ENCODE measurements at places on chromosomes 6 and 20.

DNA sequence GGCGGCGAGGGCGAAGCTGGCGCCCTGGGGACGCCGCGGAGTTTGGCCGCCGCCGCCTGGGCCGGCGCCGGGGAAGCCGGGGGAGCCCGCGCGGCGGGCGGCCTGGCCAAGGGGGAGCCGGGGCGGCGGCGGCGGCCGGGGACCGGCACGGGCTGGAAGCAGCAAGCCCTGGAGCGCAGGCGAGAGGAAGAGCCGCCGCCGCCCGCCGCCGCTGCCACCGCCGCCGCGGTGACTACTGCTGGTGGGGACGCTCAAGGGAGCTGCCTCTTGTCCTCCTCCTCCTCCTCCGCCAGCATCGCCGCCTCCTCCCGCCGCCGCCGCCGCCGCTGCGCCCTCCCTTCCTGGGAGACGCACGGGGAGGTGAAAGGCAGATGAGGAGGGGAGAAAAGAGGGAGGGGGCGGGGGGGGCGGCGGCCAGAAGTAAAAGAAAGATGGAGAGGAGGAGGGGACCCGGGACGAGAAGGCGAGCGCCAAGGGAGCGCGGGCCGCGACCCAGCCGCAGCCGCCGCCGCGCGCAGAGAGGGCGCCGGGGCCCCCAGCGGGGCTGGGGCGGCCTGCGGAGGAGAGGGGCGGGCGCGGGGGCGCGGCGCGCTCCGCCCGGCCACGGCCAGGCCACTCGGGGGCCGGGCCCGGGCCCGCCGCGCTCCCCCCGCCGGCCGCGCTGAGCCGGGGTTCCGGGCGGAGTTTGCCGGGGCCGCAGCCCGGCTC lies 846 bp downstream of the PDE10A start:
- DNase-seq, result peak; percentile 8

DNA sequence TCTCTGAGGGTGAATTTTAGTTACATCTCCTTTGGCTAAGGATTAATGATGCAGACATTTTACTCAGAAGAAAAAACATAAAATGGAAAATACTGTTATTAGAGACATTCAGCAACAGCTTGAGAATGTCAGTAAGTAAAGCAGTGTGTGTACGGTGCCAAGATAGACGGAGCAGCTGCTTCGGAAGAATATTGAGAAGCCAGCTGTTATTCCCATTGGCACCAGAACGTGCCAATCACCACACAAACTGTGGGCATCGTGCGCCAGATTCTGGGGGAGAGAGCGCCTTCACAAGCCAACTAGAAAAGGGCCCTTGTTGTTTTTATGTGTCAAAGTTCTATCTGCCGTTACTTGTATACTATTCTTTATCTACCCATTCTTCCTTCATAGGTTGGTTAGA lies 163.4 kb downstream of the MTFR2 start:
- DNase-seq, result no peak

DNA sequence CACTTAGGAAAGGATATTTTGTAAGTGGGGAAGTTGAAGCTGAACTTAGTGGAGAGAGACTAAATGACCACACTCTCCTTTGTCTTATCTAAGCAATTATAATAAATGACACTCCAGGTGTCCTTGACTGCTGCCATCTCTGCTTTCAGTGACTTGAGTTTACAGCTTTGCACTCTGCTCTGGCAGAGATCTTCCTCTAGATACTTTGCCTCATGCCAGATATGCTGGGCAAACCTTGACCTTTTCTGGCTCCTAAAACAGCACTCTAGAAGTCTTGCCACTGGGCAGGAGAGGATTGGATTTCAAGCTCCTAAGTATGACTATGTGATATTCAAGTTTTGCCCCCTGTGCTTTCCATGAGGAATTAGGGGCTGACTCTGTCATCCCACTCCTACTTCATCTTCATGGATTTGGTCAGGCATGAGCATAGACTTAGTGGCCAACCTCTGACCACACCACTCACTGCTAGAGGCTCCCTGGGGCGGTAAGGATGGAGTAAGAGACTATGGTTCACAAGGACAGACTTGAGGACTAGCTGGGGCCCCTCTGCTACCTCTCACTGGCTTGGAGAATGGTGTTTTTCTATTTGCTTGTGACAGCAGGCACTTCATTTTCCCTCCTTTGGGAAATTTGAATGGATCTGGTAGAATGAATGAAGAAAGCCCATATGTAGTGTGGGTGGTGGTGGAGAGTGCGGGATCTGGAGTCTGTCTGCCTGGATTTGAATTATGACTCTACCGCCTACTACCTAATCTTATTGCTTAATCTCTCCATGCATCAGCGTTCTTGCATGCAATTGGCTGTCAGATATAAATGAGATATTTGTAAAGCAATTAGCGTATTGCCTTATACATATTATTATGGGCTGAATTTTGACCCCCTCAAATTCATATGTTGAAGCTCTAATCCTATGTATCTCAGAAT lies 191.4 kb downstream of the REV3L start:
- no peak for DNase-seq

GRCh38 chr6:14596410-14596809 lies 478.8 kb downstream of the CD83 start:
- peak; percentile 18 for DNase-seq

- DNase-seq, result no peak
Observed at GRCh38 chr6:120875900-120876299, 458.4 kb downstream of the TBC1D32 start.

DNA sequence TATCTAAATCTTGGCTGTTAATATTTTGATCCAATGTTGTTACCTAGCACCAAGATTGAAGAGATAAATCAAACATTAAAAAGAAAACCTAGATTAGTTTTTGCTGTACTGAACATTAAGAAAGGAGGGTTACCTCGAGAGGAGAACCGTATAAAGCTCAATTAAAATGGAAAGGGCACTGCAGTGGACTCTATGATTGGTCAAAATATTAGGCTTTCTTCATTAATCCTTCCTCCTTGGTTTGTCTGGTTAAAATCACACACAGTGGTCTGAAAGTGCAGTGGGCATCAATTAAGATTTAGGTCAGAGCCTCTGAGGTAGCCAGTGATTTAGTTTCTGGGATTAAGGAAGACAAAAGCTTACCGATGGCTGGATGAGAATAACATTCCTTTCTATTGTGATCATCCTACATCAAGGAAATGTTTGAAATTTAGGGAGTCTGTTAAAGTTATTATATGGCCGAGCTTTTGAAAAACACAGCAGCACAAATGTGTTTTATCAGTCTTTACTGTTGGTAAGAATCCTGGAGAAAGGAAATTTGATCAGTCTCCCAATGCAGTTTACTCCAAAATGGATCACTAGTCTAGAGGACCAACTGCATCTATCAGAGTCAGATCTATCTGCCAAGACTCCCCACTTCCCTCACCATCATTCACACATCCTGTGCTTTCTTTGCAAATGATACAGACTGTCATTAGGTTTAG lies 134.6 kb upstream of the NEDD9 start:
- no peak for DNase-seq

- DNase-seq, result peak; percentile 46
Observed at GRCh38 chr6:44304282-44305199, 8.6 kb downstream of the AARS2 start.

Measured in activated CD4-positive, alpha-beta T cell treated with anti-CD3 and anti-CD28 coated beads for 48 hours (primary cell).